Neural crest cell (in vitro differentiated cells): ENCODE measurements at places on chromosomes 3 and 15.

DNA sequence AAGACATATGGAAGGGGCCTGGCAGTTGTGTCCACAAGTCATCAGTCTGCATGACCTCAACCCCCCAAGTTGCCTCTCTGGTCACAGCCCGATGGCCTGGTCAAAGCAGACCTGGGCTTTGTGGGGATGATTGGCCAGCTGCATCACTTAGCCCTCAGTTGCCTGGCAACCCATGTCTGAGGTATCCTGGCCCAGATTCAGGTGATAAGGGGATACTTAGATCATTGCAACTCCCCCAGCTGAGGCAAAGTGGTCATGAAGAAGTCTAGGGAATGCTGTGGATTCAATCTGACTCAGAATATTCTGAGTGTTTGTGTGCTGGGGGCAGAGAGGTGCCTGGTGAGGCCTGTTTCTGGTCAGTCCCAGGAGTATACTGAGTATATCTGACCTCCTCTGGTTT is 5.0 kb downstream of the GPR156 start:
- no peak overlapping the region for H3K4me3 ChIP-seq
- no peak overlapping the region for H3K27ac ChIP-seq
- H3K36me3 ChIP-seq: no peaks in the 10 kb centered on the region
- peaks cover 9% of the 10 kb centered on the region for H3K4me1 ChIP-seq

DNA sequence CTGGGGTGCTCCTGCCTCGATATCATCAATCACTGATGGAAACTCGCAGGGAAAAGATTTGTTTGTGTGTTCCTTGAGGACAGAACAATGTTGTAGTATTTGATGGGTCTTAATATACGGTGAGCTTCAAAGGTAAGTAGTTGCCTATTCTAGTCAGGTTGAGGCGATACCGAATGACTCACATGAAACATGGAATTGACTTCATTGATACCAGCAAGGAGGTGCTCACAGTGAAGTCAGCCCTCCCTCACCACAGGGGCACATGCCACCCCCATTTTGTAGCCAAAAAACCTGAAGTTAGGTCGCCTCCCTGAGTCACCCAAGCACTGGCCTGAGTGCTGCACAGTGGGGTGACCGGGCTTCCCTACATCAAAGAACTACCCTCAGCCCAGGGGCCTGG is 3.7 kb upstream of the ALDH1A3 start:
- DNase-seq: no peak
- no peak overlapping the region for H3K27ac ChIP-seq
- H3K27me3 ChIP-seq: peaks cover 62% of the 10 kb centered on the region
- no peak overlapping the region for H3K4me3 ChIP-seq
- no peaks in the 10 kb centered on the region for H3K36me3 ChIP-seq

DNA sequence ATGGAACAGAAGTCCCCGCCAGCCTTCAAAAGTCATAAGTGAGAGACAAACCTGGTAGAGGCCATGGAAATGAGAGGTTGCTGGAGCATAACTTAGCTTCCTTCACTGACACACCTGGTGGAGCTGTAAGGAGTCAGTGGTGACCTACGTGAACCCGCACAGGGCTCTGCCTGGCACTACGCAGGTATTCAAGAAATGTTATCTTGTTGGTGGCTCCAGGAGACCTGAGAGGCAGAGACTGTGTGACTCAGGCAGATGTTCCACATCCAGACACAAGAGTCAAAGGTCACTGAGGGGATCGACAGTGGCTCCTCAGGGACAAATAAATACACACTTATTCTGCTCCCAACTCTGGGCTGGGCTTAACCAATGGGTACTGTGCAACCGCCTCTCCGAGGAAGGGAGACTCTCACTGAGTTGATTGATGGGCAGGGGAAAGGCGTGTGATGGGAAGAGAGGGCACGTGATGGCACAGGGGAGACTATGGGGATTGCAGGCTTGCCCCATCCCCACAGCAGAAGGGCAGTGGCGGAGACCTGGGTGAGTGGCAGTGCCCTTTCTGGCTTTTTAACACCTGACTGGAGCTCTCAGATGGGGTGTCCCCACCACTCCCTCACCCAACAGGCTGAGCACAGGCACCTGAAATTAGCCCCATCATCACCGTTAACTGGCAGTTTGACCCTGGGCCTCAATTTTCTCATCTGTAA is 111.7 kb upstream of the SMAD3 start:
- no peaks in the 10 kb centered on the region for H3K36me3 ChIP-seq
- no peaks in the 10 kb centered on the region for H3K4me1 ChIP-seq
- H3K27ac ChIP-seq: no peak overlapping the region
- H3K27me3 ChIP-seq: no peaks in the 10 kb centered on the region
- DNase-seq: no peak

DNA sequence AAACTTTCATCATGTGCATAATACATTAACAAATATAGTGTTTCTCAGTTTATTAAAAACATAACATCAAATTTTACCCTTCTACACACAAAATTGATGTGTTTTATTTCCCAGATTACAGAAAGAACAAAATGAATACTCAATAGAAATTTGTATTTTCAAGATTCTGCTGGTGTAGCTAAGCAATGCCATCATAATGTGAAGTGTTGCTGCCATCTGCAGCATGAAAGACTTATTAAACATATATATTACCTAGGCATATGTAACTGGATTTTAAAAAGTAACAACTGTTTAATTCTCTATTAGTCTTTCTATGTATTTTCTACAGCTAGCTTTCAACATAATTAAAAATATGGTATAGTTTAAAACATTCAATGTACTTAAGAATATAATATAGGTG is 27.5 kb downstream of the PLSCR5 start:
- no peak for DNase-seq
- H3K27ac ChIP-seq: no peak overlapping the region
- no peaks in the 10 kb centered on the region for H3K4me1 ChIP-seq
- no peaks in the 10 kb centered on the region for H3K27me3 ChIP-seq
- no peaks in the 10 kb centered on the region for H3K36me3 ChIP-seq

DNA sequence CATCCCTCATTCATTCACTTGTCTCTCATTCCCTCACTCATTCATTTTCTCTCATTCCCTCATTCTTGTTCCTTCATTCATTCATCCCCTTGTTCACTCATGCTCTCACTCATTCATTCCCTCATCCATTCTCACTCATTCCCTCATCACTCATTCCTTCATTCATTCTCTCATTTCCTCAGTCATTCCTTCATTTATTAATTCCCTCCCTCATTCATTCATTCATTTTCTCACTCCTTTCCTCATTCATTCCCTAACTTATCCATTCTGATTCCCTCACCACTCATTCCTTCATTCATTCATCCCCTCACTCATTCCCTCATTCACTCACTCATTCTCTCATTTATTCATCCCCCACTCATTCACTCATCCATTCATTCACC is 13.8 kb downstream of the ABTB1 start:
- H3K36me3 ChIP-seq: no peaks in the 10 kb centered on the region
- H3K27me3 ChIP-seq: no peaks in the 10 kb centered on the region
- DNase-seq: no peak
- H3K4me1 ChIP-seq: peaks cover 5% of the 10 kb centered on the region
- no peak overlapping the region for H3K4me3 ChIP-seq

DNA sequence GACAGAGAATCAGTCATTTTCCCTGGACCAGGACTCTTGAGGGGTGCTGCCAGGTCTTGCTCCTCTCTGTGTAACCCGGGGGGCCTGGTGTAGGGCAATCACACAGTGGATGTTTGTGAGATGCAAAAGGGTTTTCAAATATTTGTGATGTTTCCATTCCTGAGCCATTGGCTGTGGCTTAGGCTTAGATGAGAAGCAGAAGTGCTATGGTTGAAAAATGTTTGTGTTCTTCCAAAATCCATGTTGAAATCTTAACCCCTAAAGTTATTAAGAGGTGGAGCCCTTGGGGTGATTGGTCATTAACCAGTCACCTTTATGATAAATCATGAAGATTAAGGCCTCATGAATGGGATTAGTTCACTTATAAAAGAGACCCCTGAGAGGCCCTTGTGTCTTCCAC is 36.5 kb downstream of the CORO2B start:
- no peaks in the 10 kb centered on the region for H3K36me3 ChIP-seq
- peaks cover 79% of the 10 kb centered on the region for H3K4me1 ChIP-seq
- peak overlapping the region; percentile 59 for H3K4me3 ChIP-seq
- H3K27ac ChIP-seq: peak overlapping the region; percentile 97
- H3K27me3 ChIP-seq: no peaks in the 10 kb centered on the region

- H3K36me3 ChIP-seq: peaks cover 24% of the 10 kb centered on the region
- no peak overlapping the region for H3K4me3 ChIP-seq
- H3K27ac ChIP-seq: no peak overlapping the region
- H3K4me1 ChIP-seq: peaks cover 8% of the 10 kb centered on the region
Measured at GRCh38 chr15:42602501-42602900, 27.1 kb downstream of the STARD9 start.

DNA sequence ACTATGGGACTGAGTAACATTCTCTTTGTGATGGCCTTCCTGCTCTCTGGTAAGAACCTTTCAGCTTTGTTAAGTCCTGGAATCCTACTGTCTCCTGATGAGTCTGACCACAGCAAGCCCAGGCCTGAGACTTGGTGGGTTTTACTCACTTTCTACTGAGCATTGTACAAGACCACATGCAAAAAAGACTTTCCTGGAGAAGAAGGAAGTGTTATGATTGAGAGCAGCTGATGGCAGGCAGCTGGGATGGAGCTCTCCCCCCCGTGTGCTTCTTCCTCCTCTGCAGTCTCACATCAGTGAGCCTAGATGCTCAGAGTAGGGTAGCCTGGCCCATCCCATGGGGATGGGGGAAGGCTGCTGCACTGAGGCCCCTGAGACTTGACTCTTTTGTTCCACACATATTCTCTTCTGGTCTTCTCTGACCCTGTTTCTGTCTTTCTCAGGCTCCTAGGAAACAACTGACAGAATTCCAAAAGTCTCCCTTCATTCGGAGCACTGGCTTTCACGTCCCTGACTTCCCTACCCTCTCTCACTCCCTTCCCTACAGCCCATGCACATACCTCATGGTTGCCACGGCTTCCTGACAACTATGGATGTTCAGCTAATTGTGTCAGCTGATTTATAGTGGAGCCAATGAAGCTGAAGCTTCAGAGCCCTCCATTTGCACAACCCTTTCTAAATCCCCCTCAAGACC is 36.6 kb downstream of the CD86 start:
- no peak overlapping the region for H3K27ac ChIP-seq
- no peak overlapping the region for H3K4me3 ChIP-seq
- H3K4me1 ChIP-seq: peaks cover 15% of the 10 kb centered on the region
- H3K36me3 ChIP-seq: no peaks in the 10 kb centered on the region
- peaks cover 2% of the 10 kb centered on the region for H3K27me3 ChIP-seq
- no peak for DNase-seq

GRCh38 chr3:156024904-156025533 is 95.4 kb upstream of the KCNAB1 start:
- H3K4me3 ChIP-seq: no peak overlapping the region
- no peaks in the 10 kb centered on the region for H3K36me3 ChIP-seq
- H3K4me1 ChIP-seq: peaks cover 8% of the 10 kb centered on the region
- no peaks in the 10 kb centered on the region for H3K27me3 ChIP-seq
- peak; percentile 5 for DNase-seq

DNA sequence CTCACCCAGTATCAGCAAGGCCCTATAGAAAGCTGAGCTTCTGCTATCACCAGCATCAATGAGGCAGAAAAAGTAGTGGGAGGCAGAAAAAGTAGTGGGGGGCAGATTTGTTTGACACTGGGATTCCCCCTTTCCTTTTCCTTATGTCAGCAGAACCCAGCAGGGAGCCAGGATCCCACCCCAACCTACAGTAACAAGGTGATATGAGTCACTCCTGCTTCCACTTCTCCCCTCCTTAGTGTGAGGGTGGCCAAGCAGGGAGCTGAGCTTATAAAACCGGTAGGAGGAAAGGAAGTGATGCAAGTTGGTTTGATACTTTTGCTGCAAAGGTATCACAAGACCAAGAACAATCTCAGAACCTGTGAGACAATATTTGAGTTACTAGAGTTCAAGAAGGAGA is 128.7 kb downstream of the SCAPER start:
- H3K4me3 ChIP-seq: no peak overlapping the region
- DNase-seq: no peak
- no peak overlapping the region for H3K27ac ChIP-seq
- no peaks in the 10 kb centered on the region for H3K4me1 ChIP-seq

DNA sequence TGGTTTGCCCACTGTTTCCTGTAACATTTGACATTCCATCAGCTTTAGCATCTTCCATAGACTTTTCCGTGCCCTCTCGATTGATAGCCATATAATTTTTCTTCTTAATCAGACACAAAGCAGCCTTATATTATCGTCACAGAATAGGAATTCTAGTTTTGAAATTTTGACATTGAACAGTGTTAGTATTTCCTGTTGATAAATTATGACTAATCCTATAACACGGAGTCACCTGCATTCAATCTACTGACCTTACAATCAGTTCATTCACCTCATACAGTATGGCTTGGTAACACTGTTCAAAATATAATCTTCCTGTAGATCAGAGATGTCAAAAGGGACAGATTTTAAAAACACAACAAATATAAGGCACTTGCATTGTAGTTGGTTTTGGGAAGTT is 423.7 kb downstream of the C3orf38 start:
- H3K4me1 ChIP-seq: peaks cover 4% of the 10 kb centered on the region
- H3K4me3 ChIP-seq: no peak overlapping the region
- H3K27me3 ChIP-seq: no peaks in the 10 kb centered on the region
- no peak for DNase-seq
- H3K36me3 ChIP-seq: peaks cover 8% of the 10 kb centered on the region

GRCh38 chr3:190401963-190402362 is 14.0 kb downstream of the CLDN16 start:
- DNase-seq: no peak
- H3K27me3 ChIP-seq: no peaks in the 10 kb centered on the region
- no peaks in the 10 kb centered on the region for H3K4me1 ChIP-seq
- no peak overlapping the region for H3K27ac ChIP-seq
- H3K4me3 ChIP-seq: no peak overlapping the region

- no peak overlapping the region for H3K27ac ChIP-seq
- H3K27me3 ChIP-seq: peaks cover 2% of the 10 kb centered on the region
- no peak for DNase-seq
- no peak overlapping the region for H3K4me3 ChIP-seq
Measured at GRCh38 chr15:87609894-87610293, 646.6 kb downstream of the NTRK3 start.

DNA sequence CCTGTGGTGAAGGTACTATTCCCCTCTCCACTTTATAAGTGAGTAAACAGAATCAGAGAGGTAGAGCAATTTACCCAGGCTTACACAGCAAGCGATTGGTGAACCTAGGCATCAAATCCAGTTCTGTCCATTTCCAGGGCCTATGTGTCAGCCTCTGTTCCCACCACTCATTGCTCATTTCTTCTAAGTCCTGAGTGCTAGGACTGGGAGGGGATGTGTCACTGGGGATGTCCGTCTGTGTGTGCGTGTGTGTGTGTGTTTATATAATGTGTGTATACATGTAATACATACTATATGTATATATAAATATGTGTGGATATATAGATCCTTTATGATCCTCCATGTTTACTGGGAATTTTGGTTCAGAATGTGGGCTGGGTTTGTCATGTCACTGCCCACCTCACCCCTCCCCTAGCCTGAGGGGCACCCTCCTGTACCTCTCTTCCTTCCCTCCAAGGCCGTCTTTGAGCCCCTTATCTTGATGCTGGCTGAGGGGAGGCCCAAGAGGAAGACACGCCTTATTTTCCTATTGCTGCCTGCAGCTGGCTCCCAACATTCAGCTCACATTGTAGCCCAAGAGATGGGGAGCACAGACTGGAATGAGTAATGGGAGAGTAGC is 2.1 kb downstream of the TMEM43 start:
- peaks cover 37% of the 10 kb centered on the region for H3K4me1 ChIP-seq
- no peak for DNase-seq
- H3K27ac ChIP-seq: no peak overlapping the region
- H3K4me3 ChIP-seq: peak overlapping the region; percentile 99

GRCh38 chr15:41494922-41495735 is 1.5 kb downstream of the ITPKA start:
- peaks cover 11% of the 10 kb centered on the region for H3K4me1 ChIP-seq
- peak; percentile 16 for DNase-seq
- H3K4me3 ChIP-seq: peak overlapping the region; percentile 78
